ENCODE measurements at places on chromosomes 12 and 14.

GRCh38 chr14:50040401-50040775, 76.0 kb downstream of the VCPKMT start:
- no peak for DNase-seq

DNA sequence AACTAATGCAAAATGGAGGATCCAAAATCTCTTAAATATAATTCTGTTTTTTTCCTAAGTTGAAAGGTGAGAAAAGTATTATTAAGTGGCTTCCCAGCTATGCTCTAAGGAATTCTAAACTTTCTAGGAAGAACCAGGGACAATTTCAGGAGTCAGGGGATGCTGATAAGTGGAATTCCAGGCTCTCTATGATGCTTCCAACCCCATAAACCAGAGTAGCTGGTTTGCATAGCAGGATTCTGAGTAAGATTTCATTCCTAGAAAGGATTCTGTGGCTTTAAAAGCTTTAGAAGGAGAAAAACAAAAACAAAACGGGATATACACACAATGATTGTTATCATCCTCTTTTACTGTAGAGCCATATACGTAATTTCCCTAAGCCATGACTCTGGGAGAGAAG, 93.9 kb downstream of the SLC16A7 start:
- no peak for DNase-seq

DNA sequence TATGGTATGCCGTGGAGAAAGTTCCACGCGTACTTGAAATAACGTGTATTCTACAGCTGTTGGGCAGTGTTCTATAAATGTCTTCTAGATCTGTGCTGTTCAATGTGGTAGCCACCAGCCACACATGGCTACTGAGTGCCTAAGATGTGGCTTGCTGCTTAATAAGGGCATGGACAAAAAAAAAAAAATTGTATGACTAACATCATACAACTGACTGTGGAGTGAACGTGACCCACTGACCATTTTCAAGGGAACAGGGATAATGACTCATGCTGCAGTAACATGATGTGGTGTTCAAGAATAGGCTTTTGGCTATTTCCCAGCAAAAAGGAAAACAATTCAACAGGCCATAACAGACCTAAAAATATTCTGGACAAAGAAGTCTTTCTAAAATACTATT, 13.0 kb downstream of the ATG14 start:
- DNase-seq, result no peak

DNA sequence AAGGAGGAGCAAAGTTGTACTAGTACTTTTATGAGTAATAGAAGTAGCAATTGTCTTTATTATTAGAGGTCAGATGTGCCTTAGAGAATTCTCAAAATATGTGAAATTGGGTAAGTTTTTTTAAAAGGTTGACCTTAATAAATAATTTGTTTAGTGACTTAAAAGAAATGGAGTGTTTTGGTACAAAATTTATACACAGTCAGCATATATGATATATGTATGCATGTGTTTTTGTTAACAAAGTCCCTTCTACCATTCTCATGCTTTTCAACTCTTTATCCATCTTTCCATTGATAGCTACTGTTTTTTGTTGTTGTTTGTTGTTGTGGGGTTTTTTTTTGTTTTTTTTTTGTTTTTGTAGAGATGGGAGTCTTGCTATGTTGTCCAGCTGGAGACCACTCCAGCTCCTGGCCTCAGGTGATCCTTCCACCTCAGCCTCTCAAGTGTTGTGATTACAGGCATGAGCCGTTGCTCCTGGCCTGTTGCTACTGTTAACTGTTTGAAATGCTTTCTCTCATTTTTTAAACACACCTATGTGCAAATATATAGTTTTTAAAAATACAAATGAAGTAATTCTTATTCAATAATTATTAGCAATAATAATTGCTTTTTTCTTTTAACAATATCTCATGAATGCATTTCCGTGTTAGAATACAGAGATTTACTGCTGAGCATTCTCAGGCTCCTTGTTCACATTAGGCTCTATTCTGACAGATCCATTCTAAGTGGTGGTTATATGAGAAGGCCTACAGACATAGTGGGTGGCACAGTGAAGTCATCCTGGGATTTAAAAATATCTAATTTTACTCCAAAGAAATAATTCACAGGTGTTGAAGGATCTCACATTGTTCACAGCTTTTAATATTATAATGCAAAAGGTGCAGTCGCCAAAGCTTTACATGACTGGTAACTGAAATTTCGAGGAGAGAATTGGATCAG, 10.4 kb downstream of the NAA30 start:
- no peak for DNase-seq

- DNase-seq, result peak; percentile 80
Measured at GRCh38 chr14:97978341-97978740, 1181.2 kb downstream of the VRK1 start.

DNA sequence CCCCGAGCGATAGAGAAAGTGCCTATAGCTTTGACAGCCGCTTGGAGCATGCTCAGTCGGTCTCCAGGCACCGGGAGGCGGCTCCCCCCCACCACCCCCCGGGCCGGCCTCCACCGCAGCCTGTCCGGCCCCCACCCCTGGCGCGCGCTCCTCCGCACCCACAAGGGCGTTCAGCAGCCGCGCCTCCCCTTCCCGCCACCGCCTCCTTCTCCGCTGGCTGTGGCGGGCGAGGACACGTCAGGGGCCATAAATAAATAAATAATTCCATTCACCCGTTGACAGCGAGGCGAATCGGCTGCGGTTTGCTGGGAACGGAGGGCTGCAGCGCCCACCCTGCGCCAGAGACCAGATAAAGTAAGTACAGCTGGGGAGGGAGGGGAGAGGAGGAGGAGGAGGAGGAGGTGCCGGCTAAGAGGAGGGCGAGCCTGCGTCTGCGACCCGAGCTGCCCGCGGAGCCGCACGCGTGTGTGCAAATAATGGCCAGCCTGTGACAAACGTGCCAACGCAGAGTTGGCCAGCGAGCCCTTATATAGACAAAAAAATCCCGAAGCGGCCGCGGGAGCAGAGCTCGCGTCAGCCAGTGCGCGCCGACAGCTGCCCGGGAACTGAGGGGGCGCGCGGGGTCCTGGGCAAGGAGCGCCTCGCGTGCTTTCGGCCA, at the start of gene SLC16A7:
Gene SLC16A7 (plus strand): TSS at position 147 of the 658 bp plus-strand sequence. CDS start 108,773 bp downstream, outside the sequence.
- DNase-seq, result no peak

DNA sequence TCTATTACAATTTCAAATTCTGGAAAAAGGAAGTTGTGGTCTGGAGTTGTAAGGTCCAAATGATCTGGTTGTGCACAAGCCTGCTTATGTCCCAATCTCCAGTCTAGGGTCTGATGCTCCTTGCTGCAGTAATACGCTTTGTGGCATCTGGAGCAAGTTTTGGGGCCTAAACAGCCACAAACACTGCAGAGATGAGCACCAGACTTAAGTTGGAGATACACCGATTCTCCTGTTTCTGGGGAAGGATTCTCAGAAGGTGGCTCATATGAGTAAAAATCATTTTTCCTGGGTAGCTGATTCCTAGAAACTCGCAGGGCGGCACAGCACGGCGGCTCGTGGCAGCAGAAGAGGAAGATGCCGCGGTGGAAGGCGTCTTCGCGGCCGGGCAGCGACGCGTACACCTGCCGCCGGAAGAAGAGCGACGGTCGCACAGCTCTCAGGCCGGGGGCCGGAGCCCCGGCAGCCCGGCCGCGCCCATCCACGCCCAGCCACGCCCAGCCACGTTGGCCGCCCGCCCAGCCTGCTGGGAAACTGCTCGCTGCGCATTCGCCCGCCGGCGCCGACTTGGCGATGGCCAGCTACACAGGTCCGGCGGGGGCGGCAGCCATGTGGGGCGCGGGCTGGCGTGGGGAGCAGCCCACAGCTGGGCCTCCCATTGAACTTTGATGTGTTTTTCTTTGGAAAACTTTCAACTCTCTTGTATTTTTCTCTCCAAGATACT, 129.0 kb downstream of the ASCL4 start:
- DNase-seq, result peak; percentile 62

DNA sequence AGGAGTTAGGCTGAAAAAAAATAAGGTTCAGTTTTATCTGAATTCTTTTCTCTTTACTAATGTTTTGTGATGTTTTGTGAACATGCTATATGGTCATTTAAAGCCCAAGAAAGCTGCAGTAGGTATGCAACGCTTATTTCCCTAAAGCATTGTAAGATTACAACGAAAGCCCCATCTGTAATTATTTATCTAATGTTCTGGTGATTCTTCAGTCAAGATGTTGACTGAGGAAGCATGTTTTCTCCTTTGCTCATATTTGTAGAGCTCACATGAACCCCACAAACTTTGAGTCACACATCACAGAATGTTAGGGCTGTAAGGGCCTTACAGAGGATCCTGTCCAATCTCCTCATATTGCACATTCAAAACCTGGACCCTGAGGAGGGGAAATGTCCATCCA, 3.2 kb upstream of the TUBA1C start:
- DNase-seq, result no peak

GRCh38 chr12:69332815-69333358, 15.3 kb upstream of the LYZ start:
- no peak for DNase-seq

DNA sequence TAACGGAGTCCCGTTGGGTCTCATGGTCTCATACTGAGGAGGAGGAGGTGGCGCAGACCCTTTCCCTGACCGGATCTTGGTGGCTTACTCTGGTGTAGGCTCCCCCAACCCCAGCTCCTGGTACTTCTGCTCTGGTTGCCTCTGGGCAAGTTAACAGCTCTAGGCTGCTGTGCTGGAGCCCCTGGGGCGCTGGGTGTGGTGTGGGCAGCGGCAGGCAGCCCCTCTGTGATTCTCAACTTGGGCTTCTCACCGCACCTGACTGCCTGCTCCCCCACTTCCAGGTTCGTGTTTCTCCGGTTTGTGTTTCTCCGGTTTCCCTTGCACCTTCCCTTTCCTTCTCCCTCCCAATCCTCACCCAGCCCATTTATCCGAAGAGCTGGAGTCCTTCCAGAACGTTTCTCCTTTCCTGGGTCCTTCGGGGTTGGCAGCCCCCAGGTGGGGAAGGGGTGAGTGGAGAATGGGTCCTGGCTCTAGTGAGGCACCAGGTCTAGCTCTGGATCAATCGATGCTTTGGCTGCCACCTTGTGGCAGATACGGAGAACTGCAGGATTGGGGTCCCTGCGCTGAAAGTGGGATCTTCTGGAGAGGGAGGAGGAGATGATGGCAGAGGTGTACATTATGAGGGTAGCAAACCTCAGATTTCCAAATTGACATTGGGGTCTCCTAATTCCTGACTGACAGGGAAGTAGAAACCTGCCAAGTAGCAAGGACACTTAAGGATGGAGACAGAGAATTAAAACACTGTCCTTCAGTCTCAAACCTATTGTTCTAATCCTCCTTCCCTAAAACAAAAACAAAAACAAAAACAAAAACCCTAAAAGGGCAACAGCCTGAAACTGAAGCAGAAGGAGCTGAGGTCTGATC, 8.3 kb downstream of the CISTR start:
- DNase-seq, result no peak

- no peak for DNase-seq
Measured at GRCh38 chr12:57047981-57048380, 1.9 kb downstream of the MYO1A start.

GRCh38 chr12:6635375-6635855, 344 bp downstream of the LPAR5 start:
- no peak for DNase-seq

- no peak for DNase-seq
Measured at GRCh38 chr14:43795600-43796228, 711.4 kb downstream of the FSCB start.

DNA sequence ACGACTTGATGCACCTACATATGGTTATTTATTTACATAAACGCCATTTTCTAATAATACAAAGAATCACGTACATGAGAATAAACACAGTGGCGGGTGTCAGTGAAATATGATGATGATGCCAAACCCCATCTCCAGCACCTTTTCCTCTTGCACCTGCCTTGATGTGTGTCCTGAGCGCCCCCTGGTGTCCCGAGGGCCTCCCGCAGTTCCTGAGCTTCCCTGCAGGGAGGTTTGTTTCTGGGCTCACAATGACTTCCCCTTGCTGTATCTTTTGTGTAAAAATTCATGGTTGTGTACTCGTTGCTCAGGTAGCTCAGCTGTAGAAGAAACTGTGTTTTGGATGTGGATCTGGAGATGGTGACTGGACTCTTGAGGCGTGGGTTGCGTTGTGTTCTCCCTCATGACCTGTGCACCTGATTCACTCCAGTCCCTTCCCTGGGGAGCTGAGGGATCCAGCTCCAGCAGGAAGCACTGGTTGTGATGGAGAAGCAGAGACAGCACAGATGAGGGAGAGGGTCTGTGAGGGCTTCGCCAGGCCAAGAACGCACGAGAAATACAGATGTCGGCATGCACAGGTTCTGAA, 1037.8 kb downstream of the TMEM121 start:
- DNase-seq, result no peak

- no peak for DNase-seq
Measured at GRCh38 chr12:31853977-31854376, 105.2 kb upstream of the RESF1 start.

- DNase-seq, result no peak
Measured at GRCh38 chr12:65208964-65209654, 39.7 kb downstream of the LEMD3 start.

DNA sequence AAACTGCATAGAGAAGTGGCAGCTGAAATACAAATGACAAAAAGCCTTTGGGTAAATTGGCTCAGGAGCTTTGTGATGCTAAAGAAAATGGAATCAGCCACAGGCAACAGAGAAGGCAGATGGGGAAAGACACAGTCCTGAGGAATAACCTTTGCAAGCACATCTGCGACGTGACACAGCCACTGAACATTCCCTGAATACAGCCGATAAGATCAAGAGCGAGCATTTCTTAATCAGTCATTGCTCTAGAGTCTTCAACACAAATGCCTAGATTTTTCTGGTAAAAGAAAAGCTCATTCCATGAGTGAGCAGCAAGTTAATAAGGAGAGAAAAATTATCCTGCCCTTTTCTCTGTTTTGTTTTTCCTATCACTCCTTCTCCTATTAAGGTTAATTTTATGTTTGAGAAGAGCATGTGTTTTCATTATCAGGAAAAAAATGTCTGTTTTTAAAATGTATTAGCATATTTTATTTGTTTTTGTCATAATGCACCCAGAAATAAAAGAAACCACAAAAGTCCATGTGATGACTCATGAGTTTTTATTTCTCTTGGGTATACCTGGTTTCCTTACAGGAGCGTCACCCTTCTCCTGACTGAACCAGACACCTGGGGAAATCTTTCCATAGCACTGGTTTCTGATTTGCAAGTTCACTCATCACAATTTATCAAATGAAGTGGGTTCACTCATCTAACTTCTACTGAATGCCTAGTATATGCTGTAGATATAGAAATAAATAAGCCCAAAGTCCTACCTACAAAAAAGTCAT, 45.4 kb upstream of the PCED1B start:
- no peak for DNase-seq

GRCh38 chr14:90566481-90566880, 169.7 kb downstream of the CALM1 start:
- no peak for DNase-seq
